Central memory CD8-positive, alpha-beta T cell (primary cell): ENCODE measurements at places on chromosomes 11 and 22.
A peak's percentile ranks its signal among the peaks of the same experiment; 100 is the strongest.

DNA sequence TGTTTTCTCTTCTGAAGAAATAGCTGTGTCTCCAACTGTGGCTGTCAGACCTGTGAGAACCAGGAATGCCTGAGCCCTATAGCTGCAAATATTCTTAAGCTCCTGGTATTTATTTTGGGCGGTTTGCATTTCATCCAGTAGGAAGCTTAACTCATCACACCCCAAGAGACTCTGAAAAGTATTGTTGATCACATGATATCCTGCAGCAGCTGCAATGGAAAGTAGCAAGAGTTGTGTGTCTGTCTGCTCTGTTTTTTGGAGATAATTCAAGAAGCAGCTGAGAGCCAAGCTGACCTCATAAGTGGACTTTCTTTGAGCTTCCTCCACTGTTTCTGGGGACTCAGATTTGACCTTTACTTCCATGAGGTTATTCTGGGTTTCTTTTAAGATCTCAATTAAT is 36.4 kb upstream of the MRPL17 start:
- no peak for DNase-seq

DNA sequence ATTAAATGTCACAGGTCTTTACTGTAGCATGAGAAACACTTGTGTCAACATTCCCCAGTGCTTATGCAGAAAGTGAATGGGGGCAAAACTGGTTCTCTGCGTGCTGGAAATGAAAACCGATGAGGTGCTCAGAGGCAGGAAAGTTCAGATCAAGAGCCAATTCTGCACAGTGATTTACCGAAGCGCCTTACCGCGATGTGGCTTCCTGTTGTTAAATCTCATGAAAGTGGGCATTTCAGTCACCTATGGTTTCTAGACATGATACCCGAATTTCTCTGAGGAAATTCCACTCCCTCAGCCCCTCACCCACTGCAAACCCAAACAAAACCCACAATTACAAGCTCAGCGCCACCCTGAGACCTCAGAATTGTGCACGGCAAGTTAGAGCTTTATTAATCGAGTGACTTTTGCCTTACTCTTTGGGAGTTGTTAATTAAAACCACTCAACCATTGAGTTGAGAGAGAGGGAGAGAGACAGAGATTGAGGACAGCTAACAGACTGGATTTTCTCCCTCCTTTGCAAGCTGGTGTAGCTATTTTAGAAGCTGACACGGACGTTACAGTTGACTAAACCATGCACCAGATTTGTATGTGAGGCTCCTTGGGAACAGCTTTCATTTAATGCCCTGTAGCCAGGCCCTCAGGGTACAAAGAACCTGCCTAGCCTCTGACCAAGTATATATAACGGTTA is 196.4 kb downstream of the DBX1 start:
- DNase-seq, result no peak

DNA sequence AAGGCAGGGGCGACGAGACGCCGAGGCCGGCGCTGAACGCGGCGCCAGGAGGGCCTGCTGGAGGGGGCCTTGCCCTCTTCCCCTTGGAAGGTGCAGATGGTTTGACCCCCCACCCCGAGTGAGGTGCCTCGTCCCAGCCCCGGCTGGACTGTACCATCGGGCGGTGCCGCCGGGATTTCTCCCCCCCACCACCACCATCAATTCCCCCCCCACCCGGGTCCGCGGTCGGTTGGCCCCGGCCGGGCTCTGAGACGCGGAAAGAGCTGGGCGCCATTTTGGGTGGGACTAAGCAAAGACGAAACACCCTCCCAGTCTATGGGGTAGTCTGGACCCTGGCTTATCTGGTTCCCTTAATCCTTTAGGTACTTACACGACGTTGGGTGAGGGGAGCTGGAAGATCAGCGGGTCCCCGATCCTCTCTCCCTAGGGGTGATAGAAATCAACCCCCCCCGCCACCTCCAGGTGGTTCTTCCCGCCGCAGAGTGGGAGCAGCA is at the start of gene PRDM10:
PRDM10 (minus strand) TSS at position 484 of the 494 bp plus-strand sequence. CDS start 41,871 bp downstream, outside the sequence.
- DNase-seq, result peak; percentile 91

GRCh38 chr11:131488238-131488637 is 117.8 kb downstream of the NTM start:
- no peak for DNase-seq

DNA sequence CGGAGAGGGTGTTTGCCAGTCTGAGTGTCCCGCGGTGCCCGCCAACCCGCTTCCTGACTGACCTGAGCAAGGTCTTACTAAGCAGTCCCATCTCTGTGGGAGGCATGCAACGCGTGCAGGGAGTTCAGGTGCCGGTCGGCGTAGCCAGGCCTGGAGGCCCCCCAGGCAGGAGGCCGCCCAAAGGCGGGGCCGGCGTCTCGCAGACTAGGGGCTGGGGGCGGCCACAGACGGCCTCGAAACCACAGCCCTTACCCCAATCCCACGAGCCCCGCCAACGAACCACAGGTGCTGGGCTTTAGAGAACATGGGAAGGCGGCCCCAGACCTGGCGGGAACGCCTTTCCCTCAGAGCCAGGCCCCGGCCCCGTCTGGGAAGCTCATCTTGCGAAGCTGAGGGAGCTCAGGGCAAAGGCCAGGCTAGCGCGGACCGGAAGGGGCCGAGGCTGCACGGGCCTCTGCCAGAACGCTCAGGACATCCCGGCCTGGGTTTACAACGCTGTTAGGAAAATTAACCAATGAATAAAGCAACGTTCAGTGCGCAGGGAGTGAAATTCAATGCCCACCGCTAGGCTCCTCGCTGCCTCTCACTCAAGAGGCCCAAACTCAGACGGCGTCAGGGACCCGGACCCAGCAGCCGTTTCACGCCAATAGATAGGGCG is 2.1 kb upstream of the MTFP1 start:
- DNase-seq, result no peak

GRCh38 chr11:9748361-9748970 is 84.6 kb downstream of the SWAP70 start:
- DNase-seq, result no peak

- no peak for DNase-seq
Measured at GRCh38 chr11:123594188-123594901, 60.1 kb downstream of the SCN3B start.

GRCh38 chr11:5923427-5923776 is 18.6 kb upstream of the OR56A3 start:
- DNase-seq, result no peak

DNA sequence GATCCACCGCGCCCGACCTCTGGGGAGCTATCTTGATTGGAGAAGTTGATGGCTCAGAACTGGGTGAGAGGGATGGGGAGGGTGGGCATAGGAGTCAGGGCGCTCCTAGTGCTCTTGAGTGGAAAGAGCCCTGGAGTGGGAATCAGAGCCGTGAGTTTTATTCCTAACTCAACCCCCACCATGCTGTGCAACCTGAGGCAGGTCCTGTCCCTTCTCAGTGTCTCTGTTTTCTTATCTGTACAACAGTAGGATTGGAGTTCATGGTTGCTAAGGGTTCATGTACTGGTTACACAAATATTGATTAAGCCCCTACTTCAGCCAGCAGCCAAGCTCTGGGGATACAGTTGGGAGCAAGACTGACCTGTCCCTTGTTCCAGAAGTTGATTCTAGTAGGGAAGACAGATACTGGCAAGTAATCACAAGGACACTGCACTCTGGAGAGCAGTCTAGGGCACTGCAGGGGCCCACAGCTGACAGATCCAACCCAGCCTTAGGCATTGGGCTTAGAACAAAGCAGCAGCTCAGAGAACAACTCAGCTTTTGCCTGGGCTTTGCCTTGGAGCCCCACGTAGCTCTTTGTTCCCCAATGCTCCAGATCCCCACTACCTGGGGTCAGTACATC is 12.4 kb upstream of the DAGLA start:
- no peak for DNase-seq

DNA sequence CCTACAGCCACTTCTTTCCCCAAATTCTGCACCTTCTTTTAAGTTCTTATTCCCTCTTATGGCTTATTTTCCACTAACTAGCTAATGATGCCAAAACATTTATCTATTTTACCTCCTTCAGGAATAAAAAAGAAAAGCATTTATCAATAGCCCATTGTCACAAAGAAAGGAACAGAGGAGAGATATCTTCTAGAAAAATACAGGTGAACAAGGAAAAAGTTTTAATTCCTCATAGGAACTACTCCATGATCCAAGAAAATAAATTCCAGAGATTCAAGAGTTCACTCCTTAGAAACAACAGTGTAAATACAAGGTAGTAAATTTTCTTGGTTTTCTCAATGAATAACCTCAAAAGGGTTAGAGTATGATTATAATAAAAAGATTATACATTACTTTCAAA is 52.6 kb upstream of the TOP3B start:
- no peak for DNase-seq

DNA sequence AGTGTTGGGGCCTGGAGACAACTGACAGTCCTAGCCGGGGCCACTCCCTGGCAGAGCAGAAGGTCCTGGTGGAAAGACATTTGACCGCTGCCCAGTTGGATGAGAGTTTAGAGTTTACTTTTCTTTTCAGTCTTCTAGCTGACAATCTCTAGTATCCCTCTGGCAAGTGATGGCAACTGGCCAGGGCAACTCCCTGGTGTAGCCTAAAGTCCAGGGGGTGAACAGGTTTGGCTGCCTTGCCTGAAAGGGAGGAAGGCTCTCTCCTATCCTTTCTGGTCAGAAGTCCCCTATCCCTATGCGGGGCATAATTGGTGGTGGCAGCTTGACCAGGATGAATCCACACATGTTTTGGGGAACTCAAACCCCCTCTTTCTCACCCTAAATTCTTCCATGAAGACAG is 16.8 kb upstream of the MSANTD2 start:
- no peak for DNase-seq

GRCh38 chr22:24594569-24595120 is 1.8 kb upstream of the LRRC75B start:
- no peak for DNase-seq

- DNase-seq, result no peak
Measured at GRCh38 chr11:15613251-15613650, 498.5 kb downstream of the INSC start.

DNA sequence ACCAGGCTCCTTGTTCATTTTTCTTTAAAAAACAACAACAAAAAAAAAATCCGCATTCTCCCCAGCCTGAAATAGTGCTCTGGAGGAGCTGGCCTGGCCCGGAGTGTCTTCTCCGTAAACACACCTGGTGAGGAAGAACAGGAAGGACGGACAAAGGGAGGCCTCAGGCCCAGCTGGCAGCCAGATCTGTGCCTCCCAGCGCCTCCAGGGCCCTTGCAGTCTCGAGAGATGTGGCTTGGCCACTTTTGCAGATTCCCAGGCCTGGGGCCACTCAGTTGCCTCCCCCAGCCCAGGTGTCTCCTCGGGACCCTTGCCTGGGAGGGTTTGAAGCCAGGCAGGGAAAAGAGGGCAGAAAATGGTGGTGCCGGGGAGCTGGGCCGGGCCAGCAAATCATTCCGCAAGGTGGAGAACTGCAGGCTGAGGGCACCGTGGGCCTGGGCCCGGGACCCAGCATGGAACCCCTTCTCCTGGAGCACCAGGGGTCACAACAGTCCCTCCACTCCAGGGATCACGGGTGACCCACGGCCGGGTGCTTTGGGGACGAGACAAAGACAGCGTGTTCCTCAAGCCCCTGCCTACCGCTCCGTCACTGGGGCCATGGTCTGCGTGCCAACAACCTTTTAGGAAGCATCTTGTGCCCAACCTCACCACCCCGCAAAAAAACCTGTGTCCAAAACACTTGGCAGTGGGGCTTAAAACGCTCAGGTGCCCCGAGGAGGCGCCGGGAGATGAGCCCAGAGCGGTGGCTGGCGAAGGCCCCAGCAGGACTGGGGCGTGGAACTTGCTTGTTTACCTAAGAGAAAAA is 67.1 kb upstream of the WNT7B start:
- no peak for DNase-seq
